ENCODE measurements at places on chromosomes 1 and 21.
A peak's percentile ranks its signal among the peaks of the same experiment; 100 is the strongest.

GRCh38 chr1:154323493-154323892 is 1.8 kb upstream of the ATP8B2 start:
- no peak for DNase-seq

DNA sequence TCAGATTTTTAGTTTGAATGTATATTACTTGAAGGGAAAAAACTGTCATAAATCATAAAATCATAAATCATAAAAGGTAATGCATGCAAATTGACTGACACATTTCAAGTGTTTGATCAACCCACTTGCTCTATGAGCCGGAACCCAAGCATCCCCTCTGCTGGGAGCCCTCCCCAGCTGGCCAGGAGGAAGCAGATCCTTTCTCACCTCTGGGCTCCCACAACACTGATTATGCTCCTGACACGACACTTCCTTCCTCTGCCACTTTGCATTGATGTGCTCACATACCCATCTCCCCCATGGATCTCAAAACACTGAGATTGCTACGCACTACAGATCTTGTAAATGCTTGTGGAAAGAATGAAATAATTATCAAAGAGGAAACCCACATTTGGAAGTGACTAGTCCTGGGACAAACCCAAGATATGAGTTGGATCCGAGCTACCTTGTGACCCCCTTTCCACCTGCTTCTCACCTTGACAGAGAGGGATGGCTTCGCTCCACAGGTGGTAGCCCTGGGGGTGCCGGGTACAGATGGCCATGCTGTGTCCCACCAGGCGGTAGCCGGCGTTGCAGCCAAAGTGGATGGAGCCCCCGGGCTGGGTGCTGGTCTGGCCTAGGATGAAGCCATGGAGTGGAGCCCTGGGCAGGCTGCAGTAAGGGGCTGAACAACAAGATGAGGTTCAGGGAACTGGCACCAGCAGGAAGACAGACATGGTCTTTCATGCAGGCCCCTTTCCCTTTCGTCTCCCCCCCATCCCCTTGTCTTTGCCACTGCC is 104.6 kb downstream of the ZSCAN20 start:
- DNase-seq = no peak

GRCh38 chr1:15949453-15950245 is 26.3 kb downstream of the ZBTB17 start:
- DNase-seq = peak; percentile 92

DNA sequence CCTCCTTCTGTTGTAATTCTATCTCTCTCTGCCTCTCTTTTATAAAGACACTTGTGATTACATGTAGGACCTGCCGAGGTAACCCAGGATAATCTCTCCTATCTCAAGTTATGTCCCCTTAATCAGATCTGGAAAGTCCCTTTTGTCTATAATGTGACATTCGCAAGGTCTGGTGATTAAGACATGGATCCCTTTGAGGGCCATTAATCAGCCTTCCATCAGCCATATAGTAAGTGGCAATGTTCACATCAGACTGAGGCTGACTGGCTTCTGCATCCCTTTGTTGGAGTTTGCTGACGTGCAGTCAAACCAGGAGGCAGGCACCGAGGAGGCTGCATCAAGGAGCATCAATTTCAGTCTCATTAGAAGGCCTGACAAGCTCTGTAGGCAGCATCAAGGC is 209.6 kb downstream of the BACH1 start:
- no peak for DNase-seq

GRCh38 chr1:9767964-9768668 is 55.6 kb downstream of the CLSTN1 start:
- peak; percentile 3 for DNase-seq

GRCh38 chr1:175245324-175245723 is 52.7 kb upstream of the KIAA0040 start:
- DNase-seq = no peak

GRCh38 chr1:221449801-221450470 is 292.0 kb downstream of the DUSP10 start:
- DNase-seq = no peak

GRCh38 chr1:197695961-197696360 is 79.3 kb downstream of the DENND1B start:
- DNase-seq = no peak

GRCh38 chr1:240000634-240001033 is 91.0 kb upstream of the FMN2 start:
- no peak for DNase-seq

- DNase-seq = no peak
These were observed 123.5 kb upstream of the HOOK1 start for GRCh38 chr1:59691261-59691660.

DNA sequence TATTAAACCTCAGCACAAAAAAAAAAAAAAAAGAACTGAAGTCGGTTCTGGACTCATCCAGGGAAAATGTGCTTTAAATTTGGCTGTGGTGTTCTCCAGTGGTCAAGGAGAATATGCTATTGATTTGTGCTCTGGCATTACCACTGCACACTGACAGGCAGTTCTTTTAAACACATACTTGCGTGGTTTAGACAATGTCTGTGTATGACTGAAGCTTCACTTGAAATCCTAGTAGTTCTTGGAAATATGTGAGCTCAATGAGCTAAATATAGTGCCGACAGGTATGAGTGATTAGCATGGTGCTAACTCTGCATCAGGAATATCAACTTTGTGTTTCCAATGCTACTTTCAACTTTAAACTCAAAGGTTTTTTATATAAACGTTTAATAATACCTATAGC is 415.6 kb downstream of the SMYD3 start:
- no peak for DNase-seq

- DNase-seq = no peak
These were observed 44.6 kb downstream of the TTLL7 start for GRCh38 chr1:83954166-83954823.

DNA sequence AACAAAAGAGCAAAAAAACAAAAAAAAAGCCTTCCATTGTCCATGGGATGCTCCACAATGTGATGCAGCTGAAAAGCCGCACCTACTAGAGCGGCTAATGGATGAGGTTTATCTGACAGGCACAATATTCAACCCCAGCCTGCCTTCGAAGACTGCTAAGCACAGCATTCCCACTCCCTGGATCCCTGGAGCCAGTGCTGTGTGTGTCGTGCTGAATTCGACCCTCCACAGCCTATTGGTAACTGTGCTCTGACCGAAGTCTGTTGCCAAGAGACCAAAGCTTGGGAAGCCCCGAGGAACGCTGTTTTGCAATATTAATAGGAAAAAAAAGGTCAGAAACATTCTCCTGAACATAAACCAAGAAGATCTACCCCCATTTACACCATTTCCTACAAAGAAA is 57.2 kb upstream of the PUM1 start:
- no peak for DNase-seq

- DNase-seq = no peak
These were observed 47.4 kb downstream of the CAPZB start for GRCh38 chr1:19437891-19438294.

- no peak for DNase-seq
These were observed 1.3 kb upstream of the PYGO2 start for GRCh38 chr1:154962795-154963330.

DNA sequence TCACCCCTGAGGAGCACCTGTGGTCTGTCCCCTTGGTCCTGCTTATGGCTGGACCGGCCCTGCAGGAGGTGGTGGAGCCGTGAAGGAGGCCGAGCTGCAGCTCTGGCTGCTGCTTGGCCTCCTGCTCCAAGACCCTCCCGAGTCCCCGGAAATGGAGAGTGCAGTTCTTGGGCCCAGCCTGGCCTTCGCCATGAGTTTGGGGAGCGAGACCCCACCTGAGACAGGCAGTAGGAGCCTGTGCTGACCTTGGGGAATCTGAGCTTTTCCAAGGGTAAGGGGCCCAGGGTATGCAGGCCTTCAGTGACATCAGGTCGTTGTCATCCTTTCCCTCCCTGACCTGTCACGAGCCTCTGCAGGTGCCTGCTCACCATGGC is 14.1 kb downstream of the TMEM201 start:
- no peak for DNase-seq

DNA sequence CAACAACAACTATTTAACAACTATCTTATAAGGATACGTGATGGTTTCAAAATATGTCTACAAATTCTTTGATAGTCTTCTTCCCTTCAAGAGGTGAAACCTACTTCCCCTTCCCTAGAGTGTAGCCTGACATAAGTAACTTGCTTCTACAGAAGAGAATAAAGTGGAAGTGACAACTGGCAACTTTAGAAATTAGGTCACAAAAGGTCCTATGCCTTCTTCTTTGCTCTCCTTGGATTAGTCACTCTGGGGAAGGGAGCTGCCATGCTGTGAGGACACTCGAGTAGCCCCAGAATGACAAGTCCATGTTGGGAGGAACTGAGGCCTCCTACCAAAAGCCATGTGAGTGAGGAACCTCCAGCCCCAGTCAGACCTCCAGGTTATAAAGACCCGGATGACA is 19.2 kb downstream of the EFCAB14 start:
- no peak for DNase-seq

DNA sequence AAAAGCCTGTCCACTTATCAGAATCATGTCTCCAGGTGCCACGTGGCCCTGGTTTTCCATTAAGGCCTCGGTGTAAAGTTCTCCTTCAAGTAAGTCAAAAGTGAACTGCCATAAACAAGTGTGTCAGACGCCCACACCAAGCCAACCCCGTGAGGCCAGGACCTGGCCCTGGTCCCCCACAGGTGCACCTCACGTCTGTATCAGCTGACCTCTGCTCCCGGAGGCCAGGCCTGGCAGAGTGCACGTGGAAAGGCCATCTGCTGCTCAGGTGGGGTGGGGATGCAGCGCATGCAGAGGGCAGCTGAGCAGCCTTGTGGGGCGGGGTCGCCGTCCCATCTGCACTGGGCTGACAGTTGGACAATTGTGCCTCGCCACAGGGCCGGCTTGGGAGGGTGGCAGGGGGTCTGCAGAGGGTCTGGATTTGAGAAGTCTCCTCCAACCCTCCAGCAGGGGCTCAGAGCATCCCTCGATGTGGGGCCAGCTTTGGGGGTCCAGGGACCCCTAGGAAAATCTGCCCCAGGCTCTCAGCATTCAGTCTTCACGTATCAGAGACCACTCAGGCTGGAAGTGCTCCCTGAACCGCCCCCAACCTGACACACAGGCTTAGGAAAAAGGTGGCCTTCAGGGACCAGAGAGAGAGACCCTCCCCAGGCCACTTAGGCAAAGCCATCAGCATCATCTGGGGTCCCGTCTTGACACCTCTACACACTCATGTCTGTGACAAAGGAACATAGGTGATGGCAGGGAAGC is 3.0 kb downstream of the SLC19A1 start:
- DNase-seq = no peak

- DNase-seq = no peak
These were observed 153.8 kb downstream of the ADGRL2 start for GRCh38 chr1:81954534-81955020.

- no peak for DNase-seq
These were observed 23.4 kb downstream of the C8A start for GRCh38 chr1:56877973-56878372.

- DNase-seq = no peak
These were observed 130.5 kb downstream of the DISC1 start for GRCh38 chr1:231757101-231757404.

- DNase-seq = no peak
These were observed 5.5 kb downstream of the IFNLR1 start for GRCh38 chr1:24181619-24182018.

DNA sequence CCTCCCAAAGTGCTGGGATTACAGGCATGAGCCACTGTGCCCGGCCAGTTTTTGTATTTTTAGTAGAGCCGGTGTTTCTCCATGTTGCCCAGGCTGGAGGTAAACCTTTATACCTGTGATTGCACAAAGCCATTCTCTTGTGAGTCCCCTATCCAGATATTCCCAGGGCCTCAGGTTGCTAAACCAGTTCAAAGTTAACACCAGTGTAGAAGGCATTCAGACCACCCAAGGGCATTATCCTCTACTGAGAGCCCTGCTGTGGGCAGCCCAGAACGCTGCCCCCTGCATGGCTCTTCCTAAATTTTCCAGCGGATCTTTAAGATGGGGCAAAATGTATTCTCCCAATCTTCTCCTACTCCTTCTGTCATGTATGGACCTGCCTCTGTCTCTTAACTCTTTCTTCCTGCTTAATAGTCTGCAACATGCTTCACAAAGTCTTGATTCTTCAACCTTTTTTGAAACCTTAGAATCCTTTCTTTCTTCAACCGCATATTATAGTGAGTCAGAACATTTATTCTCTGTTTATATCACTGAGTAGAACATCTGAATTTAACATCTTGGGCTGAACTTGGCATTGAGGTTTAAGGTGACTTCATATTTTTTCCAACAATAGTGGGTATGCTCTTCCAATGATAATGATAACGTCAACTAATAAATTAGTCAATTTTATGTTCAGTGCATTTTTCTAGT is 36.0 kb downstream of the UBE4B start:
- DNase-seq = no peak

DNA sequence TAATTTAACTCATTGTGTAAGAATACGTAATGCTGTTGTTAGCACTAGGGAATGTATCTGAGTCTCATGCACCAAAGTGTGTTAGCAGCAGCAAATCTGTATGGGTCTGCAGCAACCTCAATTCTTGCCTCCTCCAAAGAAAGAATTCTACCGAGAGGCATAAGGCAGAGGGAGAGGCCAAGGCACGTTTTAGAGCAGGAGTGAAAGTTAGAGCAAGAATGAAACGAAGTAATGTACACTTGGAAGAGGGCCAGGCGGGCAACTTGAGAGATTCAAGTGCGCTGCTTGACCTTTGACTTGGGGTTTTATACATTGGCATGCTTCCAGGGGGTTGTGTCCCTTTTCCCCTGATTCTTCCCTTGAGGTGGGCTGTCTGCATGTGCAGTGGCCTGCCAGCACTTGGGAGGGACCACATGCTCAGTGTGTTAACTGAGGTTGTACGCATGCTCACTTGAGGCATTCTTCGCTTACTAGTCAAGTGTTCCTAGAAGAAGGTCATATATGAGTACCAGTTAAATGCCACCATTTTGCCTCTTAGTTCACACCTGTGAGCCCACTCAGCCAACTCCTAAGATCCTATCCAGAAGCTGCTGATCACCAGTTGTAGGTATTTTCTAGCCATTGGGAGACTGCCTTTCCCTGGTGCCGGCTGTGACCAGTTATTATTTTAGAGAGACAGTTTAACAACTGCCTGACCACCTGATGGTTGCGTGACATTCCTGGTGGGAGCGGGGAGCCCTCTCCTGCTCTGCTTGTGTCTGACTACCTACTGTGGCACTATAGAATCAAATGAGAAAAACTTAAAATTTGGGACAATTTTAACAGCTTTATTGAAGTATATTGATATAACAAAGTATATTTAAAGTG is 2.7 kb upstream of the CNN3 start:
- no peak for DNase-seq

GRCh38 chr1:38034871-38035270 is 11.7 kb downstream of the POU3F1 start:
- no peak for DNase-seq
